ENCODE measurements at places on chromosomes 4 and X. TPM values are rescaled to one million over a fixed set of nuclear protein-coding genes. Genes with fewer than 3 reads are reported as not detected.

H2BW1 gene
- polyA plus RNA-seq: not detected

PGAM4 gene
- polyA plus RNA-seq: not detected

GAGE2A gene
- not detected for polyA plus RNA-seq

ETDB gene
- polyA plus RNA-seq: not detected
